ENCODE measurements at places on chromosomes 13 and 19.

DNA sequence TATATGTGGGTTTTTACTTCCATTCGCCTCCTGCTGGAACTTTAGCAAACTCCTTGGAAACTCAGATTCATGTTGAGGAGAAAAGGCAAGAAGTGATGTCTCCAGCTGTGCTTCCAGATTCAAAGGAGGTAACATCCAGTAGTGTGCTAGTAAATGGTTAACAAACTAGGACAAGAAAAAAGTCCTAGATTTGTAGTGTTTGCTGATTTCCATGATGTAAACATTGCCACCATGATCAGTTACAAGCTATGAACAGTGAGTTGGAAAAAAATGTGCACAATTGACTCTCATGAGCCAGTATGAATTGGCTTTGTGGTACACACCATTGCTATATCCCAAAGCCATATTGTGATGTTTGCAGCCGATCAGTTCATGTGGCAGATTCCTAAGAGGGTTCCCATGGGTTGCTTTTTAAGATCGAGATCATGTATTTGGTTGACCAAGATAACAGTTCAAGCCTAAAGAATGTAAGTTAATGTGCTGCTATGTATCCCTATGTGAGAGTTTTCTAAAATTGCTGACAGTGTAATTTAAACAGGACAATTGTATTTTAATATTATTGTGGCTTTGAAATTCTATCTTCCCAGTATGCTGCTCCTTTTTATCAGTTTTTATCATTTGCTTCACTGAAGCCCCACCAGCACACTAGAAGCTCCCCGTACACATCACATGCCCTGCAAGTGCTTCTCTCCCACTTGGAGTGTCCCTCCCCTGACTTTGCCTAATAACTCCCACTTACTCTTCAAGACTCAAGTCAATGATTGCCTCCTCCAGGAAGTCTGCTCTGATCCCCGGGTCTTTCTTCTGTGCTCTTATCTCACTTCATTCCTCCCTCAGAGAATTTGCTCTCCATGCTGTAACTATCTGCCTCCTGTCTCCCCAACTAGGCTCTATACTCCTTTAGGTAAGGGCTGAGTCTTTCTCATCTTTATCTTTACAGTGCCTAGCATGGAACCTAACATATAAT is 148.3 kb downstream of the RGCC start:
- no peak for DNase-seq

- DNase-seq = peak; percentile 56
Observed at GRCh38 chr19:11481534-11482383, 913 bp upstream of the ELAVL3 start.

GRCh38 chr13:44854313-44855060 is 134.8 kb downstream of the NUFIP1 start:
- DNase-seq = no peak

GRCh38 chr19:57263244-57263741 is 17.0 kb upstream of the ZNF460 start:
- DNase-seq = no peak
